Suppressor macrophage treated with lipopolysaccharide for 1 hour (primary cell): ENCODE measurements at places on chromosomes 3 and 15.
A peak's percentile ranks its signal among the peaks of the same experiment; 100 is the strongest.

GRCh38 chr3:171458864-171459136 lies 1.4 kb downstream of the TNIK start:
- DNase-seq = no peak

GRCh38 chr3:112654492-112654891 lies 13.5 kb upstream of the CCDC80 start:
- no peak for DNase-seq

DNA sequence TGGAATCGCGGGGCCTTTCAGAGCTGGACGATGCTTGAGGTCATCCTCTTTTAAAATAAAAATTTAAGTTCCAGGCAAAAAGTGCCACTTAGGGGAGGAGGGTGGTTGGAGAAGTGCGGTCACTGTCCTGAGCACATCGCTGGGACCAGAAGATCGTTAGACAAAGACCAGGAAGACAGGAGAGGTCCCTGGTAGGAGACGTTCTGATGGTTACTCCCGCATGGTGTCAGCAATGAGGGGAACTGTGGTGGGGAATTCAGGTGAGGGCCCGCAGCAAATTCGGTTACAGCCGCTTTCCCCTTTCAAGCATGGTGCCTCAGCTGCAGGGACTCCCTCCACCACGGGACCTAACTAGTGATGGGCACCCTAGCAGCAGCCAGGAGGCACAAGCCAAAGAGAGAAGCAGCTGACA lies 1.0 kb upstream of the ISY1 start:
- peak; percentile 24 for DNase-seq

DNA sequence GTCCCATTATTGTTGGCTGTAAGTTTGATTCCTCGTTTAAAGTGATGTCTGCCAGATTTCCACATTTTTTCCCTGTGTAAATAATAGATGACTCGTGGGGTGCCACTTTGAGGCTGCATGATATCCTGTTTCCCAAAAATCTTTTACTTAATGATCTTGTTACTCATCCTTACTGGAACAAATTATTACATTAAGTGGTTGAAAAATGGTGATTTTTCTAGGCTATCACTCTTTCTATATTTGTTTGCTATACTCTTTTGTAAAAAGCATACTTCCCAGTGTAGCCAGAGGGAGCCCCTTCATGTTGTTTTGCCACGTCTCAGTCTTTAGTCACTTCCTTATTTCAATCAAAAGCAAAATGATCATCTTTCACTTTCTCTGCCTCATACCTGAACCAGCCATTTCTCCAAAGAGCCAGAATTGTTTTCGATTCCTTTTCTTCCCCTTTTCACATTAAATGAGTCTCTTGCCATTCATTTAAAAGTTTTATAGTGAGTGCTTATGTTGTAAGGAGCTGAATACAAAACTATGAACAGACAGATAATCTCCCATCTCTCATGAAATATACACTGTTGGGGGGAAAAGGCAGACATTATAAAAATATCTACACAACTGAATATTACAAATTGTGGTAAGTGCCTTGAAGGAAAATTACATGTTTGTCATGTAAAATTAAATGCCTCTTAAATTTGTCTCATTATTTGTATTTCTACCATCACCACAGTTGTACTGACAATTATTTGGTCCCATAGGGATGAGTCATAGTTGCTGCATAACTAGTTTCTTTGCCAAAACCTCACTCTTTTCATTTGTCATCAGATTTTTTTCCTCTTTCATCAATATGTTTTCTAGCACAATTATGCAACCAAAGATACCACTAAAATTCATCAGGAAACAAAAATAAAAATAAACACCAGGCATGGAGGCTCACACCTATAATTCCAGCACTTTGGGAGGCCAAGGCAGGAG lies 41.5 kb downstream of the ADGRG7 start:
- peak; percentile 54 for DNase-seq

DNA sequence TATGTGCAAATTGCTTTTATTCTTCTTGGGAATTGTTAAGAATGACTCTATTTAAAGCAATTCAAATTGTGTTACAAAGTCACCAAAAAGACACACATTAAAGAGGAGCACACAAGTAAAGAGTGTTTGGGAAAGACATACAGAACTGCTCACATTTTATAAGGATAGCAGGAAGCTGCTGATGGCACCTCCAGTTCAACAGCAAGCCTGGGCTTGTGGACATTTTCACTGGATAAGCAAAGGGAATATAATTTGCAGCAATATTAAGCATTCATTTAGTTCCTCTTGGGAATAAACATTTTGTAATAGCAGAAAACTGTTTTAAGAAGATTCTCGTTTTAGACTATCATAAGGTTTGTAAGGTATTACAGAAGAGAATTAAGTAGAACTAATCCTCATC lies 1271.9 kb downstream of the ZPLD1 start:
- DNase-seq = no peak

GRCh38 chr3:134242649-134243617 lies 7.7 kb downstream of the RYK start:
- peak; percentile 31 for DNase-seq

- no peak for DNase-seq
Measured at GRCh38 chr15:99130314-99130713, 25.4 kb downstream of the SYNM start.

DNA sequence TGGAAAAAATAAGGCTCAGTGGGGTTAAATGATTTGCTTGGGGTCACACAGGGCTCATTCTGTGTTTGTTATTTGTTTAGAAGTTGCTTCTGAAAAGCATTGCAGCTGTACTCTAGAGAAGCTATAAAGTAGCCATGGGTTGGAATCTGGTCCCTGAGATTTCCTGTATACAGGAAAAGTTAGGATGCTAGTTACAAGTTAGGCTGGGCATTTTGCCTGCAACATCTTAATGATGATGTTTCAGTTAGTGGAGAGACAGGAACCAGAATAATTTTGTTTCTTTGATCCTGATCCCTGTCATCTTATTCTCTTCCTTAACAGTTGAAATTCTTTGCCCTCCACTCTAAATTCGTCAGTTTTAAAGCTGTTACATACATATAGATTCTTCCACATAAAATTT lies 445.3 kb downstream of the OTOL1 start:
- DNase-seq = no peak

- peak; percentile 89 for DNase-seq
Measured at GRCh38 chr15:41971089-41971894, 1.1 kb downstream of the EHD4 start.

DNA sequence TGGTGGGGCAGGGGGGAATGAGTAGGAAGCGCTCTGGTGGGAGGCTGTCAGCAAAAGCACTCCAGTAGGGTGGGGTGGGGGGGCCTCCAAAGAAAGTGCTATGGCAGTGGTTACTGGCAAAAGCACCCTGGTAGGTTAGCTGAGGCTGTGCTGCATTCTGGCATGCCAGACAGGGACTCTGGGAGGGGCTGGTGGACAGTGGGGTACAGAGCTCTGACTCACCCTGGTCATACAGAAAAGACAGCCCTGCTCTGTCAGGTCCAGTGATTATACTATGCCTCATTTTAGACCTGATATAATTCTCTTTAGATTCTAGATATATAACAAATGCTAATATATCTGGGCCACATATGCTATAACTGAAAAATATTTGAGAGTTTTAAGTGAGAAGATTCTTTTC lies 82.8 kb upstream of the CPNE4 start:
- DNase-seq = no peak
